Stimulated activated naive B cell treated with anti-CD40 and anti-IgM and Interleukin-4, amounts not matched to agents 10 μg/mL and 1 μg/mL and 100 μg/mL, for 72 hours (primary cell): ENCODE measurements at places on chromosomes 1 and 21.
A peak's percentile ranks its signal among the peaks of the same experiment; 100 is the strongest.

DNA sequence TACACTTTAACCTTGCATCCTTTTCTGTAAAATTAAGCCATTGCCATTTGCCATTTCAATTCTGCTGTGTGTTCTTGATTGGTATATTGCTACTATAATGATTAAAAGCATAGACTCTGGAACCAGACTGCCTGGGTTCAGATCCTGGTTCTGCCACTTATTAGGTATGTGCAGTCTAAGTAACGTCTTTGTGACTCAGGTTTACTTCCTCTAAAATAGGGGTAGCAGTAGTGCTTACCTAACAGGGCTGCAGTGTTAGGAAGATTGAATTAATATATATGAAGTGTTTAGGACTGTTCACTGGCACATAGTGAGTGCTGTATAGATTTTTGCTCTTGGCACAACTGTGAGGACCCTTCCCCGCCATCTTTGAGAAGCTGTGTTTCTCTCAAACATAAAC is 4.4 kb downstream of the CDC42 start:
- peak overlapping the region; percentile 51 for H3K27ac ChIP-seq
- peaks cover 68% of the 10 kb centered on the region for H3K4me1 ChIP-seq
- H3K36me3 ChIP-seq = peaks cover 25% of the 10 kb centered on the region
- H3K27me3 ChIP-seq = no peaks in the 10 kb centered on the region
- peak overlapping the region; percentile 39 for H3K4me3 ChIP-seq

GRCh38 chr1:11391886-11392285 is 87.1 kb upstream of the DISP3 start:
- H3K27me3 ChIP-seq = peaks cover 25% of the 10 kb centered on the region
- no peaks in the 10 kb centered on the region for H3K36me3 ChIP-seq
- H3K4me1 ChIP-seq = peaks cover 4% of the 10 kb centered on the region
- no peak overlapping the region for H3K4me3 ChIP-seq
- no peak overlapping the region for H3K27ac ChIP-seq

DNA sequence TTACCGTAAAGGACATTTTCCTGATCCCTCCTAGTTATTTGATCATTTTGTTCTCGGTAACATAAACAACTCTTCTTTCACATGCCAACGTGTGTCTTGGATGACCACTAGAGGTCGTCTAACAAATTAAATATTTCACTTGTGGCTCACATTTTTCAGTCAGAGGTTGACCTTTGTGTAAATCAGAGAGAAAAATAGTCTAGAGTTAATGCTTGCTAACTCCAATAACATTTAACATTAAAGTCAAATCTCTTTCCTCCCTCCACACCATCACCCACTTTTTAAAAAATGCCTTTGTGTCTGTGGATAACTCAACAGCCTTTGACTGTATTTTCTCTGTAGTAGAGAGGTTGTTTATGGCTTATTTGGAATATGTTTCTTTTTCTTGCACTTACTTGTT is 220.5 kb upstream of the B3GALT2 start:
- no peak overlapping the region for H3K27ac ChIP-seq
- no peak for DNase-seq
- no peaks in the 10 kb centered on the region for H3K36me3 ChIP-seq
- no peaks in the 10 kb centered on the region for H3K27me3 ChIP-seq
- H3K4me3 ChIP-seq = no peak overlapping the region
- H3K4me1 ChIP-seq = peaks cover 12% of the 10 kb centered on the region

DNA sequence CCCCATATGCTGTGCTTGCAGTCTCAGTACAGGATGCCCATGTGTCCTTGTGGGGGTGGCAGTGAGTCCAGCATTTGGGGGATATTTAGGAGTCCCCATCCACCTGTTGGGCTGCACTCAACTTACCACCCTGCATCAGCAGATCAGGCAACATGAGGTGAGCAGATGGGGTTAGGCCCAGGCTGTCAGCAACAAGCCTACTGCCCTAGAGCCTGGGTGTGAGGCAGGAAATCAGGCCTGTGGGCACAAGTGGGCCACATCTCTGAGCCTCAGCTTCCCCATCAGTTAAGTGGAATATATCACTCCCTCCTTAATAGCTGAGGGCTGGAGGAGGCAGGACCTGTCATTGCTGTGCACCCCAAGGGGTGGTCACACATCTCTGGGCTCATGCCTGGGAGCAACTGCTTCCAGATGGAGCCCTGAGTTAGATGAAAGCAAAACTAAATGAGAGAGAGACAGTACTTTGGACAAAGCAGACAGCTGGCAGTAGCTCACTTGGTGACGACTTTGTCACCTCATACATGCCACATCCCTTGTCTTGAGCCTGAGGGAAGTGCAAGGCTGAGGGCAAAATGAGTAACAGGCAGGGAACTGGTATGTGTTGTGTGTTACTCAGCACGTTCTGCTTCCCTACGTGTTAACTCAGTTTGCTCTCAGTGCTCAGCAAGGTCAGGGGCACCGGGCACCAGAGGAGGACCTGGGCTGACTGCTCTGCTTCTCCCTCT is 48.4 kb downstream of the TRIM11 start:
- H3K4me1 ChIP-seq = no peaks in the 10 kb centered on the region
- H3K27ac ChIP-seq = no peak overlapping the region
- H3K36me3 ChIP-seq = no peaks in the 10 kb centered on the region
- H3K4me3 ChIP-seq = no peak overlapping the region
- DNase-seq = no peak
- H3K27me3 ChIP-seq = no peaks in the 10 kb centered on the region

DNA sequence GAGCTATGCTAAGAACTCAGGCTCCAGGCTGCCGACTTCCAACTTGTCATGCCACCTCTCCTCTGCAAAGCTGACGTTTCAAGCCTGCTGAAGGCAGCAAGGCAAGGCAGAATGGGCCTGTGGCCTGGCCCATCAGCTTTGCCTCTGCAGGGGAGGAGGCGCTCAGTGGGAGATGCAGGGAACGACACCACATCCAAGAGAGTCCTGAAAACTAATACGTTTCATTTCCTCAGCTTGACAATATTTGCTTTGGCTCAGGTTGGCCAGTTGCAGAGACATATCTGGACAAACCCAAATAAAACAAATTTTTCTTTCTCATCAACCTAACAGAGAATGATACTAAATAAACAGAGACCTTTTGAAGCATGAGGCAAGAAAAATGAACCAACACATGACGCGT is 35.3 kb downstream of the BEND5 start:
- DNase-seq = no peak
- peaks cover 56% of the 10 kb centered on the region for H3K36me3 ChIP-seq
- H3K27me3 ChIP-seq = no peaks in the 10 kb centered on the region
- H3K4me1 ChIP-seq = peaks cover 14% of the 10 kb centered on the region
- no peak overlapping the region for H3K4me3 ChIP-seq

DNA sequence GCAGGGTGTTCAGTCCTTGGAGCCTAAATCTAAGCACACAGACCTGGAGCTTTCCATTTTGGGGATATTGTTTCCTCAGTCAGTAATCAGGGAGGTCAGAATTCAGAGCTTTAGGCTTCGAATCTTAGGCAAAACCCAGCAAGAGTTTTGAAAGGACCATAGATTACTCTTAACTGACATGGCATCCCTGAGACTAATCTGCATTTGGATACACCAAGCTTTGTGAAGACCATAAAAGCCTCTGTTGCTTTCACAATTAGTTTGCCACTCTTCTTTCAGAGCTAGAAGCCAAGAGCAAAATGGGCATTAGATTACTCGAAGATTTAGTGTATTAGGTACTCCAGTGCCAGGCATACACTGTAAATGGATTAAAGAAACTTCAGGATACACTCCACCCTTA is 131.8 kb upstream of the GREM2 start:
- H3K36me3 ChIP-seq = no peaks in the 10 kb centered on the region
- no peak for DNase-seq
- no peaks in the 10 kb centered on the region for H3K27me3 ChIP-seq
- H3K27ac ChIP-seq = no peak overlapping the region

GRCh38 chr1:182370532-182370931 is 21.1 kb downstream of the GLUL start:
- no peaks in the 10 kb centered on the region for H3K36me3 ChIP-seq
- DNase-seq = no peak
- H3K4me1 ChIP-seq = no peaks in the 10 kb centered on the region
- peaks cover 11% of the 10 kb centered on the region for H3K27me3 ChIP-seq

DNA sequence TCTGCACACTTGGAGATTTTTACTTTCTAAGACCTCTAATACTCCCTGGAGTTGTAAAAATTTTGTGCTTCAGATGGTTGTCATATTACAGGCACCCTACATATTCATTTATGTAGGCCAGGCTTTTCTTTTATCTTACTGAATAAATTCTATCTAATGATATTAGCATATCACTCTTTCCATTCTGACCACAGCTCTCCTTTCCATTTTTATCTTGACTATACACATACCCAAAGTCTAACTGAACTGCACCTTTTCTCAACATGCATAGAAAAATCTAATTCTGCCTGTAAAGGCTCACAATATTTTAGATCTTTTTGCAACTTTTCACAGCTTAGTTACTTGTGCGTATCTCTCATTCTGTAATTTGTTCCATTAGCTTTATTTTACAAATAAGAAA is 52.7 kb upstream of the TSHB start:
- H3K4me3 ChIP-seq = no peak overlapping the region
- DNase-seq = no peak
- H3K4me1 ChIP-seq = no peaks in the 10 kb centered on the region
- H3K36me3 ChIP-seq = peaks cover 3% of the 10 kb centered on the region
- H3K27me3 ChIP-seq = peaks cover 12% of the 10 kb centered on the region

GRCh38 chr1:44673675-44674112 is 587 bp downstream of the TMEM53 start:
- peaks cover 35% of the 10 kb centered on the region for H3K4me1 ChIP-seq
- H3K27ac ChIP-seq = peak overlapping the region; percentile 33
- peak overlapping the region; percentile 90 for H3K4me3 ChIP-seq
- no peaks in the 10 kb centered on the region for H3K27me3 ChIP-seq

GRCh38 chr1:25614501-25615171 is 2.0 kb upstream of the MAN1C1 start:
- H3K36me3 ChIP-seq = no peaks in the 10 kb centered on the region
- no peak overlapping the region for H3K4me3 ChIP-seq
- peaks cover 38% of the 10 kb centered on the region for H3K27me3 ChIP-seq
- no peak overlapping the region for H3K27ac ChIP-seq
- DNase-seq = no peak
- H3K4me1 ChIP-seq = peaks cover 39% of the 10 kb centered on the region
